ENCODE measurements at places on chromosomes 5 and 9. TPM values are rescaled to one million over a fixed set of nuclear protein-coding genes. Genes with fewer than 3 reads are reported as not detected.

Gene FBLL1
- total RNA-seq = not detected

Gene ARL15
- total RNA-seq = 5.6 TPM

Gene TAF11L5
- total RNA-seq = not detected

Gene IL31RA
- total RNA-seq = not detected

Gene GABRA1
- not detected for total RNA-seq

Gene CXCL14
- not detected for total RNA-seq

Gene TNFSF15
- 0.20 TPM for total RNA-seq

Gene DMRT3
- total RNA-seq = not detected

Gene ZBTB5
- 7.0 TPM for total RNA-seq

Gene PLPP1
- total RNA-seq = 14.7 TPM

Gene AQP3
- total RNA-seq = 9.3 TPM

Gene CCNI2
- 9.1 TPM for total RNA-seq

Gene TMEFF1
- 0.37 TPM for total RNA-seq

Gene ACTBL2
- not detected for total RNA-seq

Gene KCNT1
- not detected for total RNA-seq

Gene ENTR1
- 55.5 TPM for total RNA-seq

Gene ABO
- total RNA-seq = not detected

Gene WDR38
- not detected for total RNA-seq

Gene MAMDC4
- total RNA-seq = 12.2 TPM

Gene HTR1A
- not detected for total RNA-seq

Gene PDGFRB
- 0.66 TPM for total RNA-seq

Gene FGF1
- total RNA-seq = not detected

Gene ALDH1A1
- 0.62 TPM for total RNA-seq

Gene COL27A1
- 0.86 TPM for total RNA-seq

Gene CTSL
- 10.7 TPM for total RNA-seq

Gene EQTN
- not detected for total RNA-seq

Gene CCL19
- total RNA-seq = not detected

Gene BSPRY
- 1.4 TPM for total RNA-seq

Gene LHX3
- total RNA-seq = not detected

Gene NPDC1
- total RNA-seq = 27.5 TPM

Gene C9
- not detected for total RNA-seq

Gene ARID3C
- 0.22 TPM for total RNA-seq

Gene PCDHA13
- not detected for total RNA-seq

Gene CCDC192
- total RNA-seq = not detected

Gene LTC4S
- total RNA-seq = 0.57 TPM

Gene STX17
- 23.4 TPM for total RNA-seq

Gene MEIKIN
- 0.53 TPM for total RNA-seq

Gene TMEM245
- total RNA-seq = 35.2 TPM

Gene CBY3
- total RNA-seq = 0.91 TPM

Gene ENDOG
- 22.3 TPM for total RNA-seq

Gene TRIM7
- total RNA-seq = 2.2 TPM

Gene ARHGEF28
- total RNA-seq = 0.28 TPM

Gene PCDHGB7
- total RNA-seq = 0.11 TPM

Gene CNTLN
- 0.24 TPM for total RNA-seq

Gene PTGER4
- total RNA-seq = 53.9 TPM

Gene SKP2
- total RNA-seq = 56.4 TPM

Gene ADCY2
- total RNA-seq = not detected

Gene SH3RF2
- total RNA-seq = 0.09 TPM

Gene OBP2B
- not detected for total RNA-seq

Gene IL5
- 84.3 TPM for total RNA-seq

Gene OR1N2
- total RNA-seq = not detected

Gene HSD17B3
- 0.35 TPM for total RNA-seq

Gene ZNF484
- 8.8 TPM for total RNA-seq

Gene TXNDC15
- 44.5 TPM for total RNA-seq
